ENCODE measurements at places on chromosomes 4 and X.

DNA sequence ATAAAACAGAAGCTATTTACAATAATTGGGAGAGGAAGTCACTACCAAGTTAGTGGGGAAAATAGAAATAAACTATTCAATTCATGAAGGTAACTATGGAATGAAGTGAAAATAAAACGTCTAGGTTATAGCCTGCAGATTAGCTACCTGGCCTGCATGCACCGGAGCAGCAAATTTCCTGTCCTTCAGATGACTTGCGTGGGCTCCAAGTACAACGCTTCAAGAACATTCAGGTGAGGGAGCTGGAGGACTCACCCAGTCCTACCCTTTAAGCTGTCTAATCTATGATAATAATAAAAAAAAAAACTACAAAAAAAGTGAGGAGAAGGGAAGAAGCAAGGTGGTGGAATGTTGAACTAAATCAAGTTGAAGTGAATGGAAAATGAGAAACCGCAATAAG is 13.2 kb downstream of the C4orf54 start:
- no peak for DNase-seq

DNA sequence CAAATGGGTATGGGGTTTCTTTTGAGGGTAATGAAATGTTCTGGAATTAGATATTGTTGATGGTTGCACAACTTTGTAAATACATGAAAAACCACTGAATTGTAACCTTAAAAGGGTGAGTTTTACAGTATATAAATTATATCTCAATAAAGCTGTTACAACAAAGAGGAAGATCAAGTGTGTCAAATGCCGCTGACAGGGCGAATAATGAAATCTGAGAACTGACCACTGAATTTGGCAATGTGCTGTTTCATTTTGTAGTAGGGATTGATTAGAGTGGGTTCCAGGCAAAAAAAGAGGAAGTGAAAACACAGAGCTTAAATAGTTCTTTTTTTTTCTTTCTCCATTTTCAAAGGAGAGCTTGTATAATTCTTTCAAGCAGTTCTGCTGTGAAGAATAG is 161.1 kb upstream of the NAP1L5 start:
- DNase-seq = no peak

DNA sequence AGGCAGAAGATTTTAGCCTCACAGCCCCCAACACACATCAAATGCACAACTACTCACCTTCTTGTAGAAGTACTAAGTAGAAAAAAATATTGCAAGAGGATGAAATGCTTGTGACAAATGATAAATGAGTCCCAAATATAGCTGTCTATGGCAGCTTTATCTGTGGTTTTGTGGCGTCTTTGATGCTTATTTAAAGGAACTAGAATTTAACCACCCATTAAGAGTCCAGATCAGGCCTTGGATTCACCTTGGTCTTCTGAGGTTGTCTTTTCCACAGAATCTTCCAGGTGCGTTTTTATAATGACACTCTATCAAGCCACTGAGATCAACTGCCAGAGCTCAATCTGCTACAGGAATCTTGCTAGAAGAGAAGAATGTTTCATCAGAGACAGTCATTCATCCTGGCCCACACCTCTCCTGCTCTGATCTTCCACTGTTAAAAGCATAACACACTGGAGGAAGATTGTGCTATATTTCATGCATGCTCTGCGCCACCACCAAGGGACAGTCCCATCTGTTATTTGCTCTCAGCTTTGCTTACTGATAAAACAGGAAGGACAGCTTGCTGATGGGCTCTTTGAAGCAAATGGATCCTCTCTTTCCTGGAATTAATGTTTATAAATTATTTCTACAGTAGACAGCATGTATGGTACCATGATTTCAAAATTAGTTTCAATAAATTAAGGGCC is 144.1 kb downstream of the SLC7A11 start:
- DNase-seq = no peak

DNA sequence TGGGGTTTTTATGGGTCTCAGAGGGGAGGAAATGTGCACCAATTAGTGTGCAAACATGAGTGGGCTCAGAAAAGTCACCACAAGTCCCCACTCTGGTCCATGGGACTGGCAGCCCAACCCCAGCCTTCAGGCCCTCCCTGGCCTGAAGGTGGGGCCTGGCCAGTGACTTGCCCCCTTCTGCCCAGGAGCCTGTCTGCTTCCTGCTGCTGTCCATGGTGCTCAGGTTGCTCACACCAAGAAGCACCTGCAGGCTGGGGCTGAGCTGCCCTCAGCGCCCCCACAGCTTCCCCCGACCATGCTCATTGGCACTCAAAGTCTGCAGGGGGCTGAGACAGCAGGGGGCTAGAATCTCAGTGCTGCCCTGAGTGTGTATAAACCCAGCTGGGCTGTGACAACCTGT is 30.6 kb upstream of the GC start:
- DNase-seq = no peak

- DNase-seq = no peak
Measured at GRCh38 chrX:149512225-149512885, 7.2 kb upstream of the IDS start.

DNA sequence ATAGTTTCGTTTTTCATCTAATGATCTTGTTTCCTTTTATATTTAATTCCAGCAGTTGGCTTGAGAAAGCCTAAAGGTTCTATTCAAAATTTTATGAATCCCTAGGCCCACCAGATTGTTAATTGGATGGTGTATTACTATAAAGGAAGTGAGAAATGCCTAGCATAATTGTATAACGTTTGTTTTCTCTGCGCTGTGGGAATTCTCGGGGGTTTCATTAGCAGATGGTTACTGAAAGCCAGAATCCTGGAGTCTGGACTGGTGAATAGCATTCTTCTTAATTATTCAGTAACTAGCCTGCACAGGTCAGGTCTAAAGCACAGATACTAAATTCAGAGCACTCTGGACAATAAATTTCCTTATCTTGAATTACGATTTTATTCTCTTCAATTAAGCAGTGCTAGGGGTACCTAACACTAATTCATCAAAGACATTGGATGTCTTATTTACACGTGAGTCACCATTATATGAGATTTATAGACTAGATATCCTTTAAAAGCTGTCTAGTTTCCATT is 459.4 kb downstream of the DTHD1 start:
- no peak for DNase-seq

DNA sequence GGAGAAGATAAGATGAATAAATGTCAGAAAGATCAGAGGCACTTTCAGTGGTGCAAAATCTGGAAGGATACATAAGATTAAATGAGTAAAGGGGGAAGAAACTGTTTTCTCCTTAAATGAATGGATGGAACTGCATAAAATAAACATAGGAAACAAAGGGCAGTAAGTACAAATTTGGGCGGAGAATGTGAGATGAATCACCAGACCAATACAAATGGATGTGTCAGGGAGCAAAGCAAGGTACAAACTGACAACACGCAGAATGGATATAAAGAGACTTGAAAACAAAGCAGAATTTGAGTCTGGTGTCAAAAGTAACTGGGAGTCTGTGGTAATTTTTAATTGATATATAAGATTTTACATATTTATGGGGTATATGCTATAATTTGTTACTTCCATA is 175.3 kb upstream of the PCDH18 start:
- no peak for DNase-seq

DNA sequence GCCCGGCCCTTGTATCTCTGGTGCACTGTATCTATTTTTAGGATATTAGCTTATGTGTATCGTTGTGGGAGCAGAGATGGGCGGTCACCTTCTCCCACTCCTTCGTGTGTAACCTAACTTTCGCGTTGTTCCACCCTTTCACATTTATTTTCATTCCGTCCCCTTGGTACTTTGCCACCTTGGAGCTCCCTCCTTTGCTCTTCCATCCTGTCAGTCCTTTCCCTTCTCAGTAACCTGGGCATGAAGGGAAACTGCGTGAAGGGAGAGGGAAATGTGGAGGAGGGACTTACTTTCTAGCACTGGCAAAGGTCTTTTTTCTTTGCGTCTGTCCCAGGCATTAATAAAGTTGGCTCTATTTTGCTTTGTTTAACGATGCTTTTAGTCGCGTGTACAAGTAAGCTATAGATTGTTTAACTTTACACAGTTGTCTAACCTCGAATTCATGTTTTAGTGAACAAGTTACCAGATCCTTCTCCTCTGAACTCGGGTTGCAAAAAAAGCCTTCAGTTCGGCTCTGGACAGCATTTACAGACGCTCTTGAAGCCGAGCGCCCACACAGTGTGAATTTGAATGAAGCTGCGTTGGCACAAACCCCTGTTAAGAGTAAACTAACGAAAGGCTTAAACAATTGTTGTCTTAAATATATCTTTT is 3.9 kb downstream of the PCDH10 start:
- no peak for DNase-seq

DNA sequence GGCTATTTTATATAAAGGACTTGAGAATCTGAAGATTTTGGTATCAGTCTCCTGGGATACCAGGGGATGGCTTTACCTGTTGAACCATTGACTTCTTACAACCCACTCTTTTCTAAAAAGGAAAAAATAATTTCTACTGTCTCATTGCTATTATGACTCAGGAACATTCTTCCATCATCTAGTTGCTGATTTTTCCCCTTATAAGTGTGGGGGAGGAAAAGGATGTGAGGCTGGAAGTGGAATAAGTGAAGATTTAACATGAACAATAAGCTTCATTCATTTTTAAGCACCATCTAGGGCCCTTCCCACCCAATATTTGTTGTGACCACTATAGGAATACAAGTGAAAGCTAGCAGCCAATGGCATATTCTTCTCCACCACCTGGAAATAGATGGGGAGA is 10.6 kb upstream of the MND1 start:
- DNase-seq = no peak

- no peak for DNase-seq
Measured at GRCh38 chrX:149371986-149372385, 133.1 kb downstream of the IDS start.

DNA sequence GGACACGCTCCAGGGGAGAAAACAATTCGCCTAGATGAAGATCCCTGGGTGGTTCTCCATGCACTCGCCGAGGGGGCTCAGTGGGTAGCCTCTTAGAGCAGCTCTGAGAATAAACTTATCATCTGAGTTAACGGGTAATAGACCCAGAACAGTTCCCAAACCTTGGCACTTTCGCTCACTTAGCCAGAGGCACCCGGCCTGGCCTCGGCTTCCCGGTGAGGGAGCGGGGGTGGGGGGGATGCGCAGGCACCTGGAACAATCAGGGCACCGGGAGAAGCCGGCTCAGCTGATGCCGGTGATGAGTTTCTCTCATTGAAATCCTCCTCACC is 405 bp upstream of the ZAR1 start:
- no peak for DNase-seq

DNA sequence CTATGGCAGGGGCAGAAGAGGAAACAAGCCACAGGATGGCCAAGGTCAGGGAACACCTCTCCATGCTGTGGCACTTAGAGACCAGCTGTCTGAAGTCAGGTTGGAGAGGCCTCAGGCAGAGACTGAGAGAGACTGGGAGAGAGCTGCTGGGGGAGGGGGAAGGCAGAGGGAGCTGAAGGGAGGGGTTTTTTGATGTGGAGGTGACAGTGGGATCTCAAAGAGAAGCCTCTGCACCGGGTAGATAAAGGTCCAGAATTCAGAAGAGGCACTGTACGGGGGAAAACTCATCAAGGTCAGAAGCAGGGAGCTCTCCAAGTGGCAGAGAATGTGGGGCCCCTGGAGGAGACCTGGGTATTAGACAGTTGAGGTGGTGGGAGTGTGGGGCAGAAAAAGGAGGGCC is 41.6 kb upstream of the HMGB3 start:
- no peak for DNase-seq

DNA sequence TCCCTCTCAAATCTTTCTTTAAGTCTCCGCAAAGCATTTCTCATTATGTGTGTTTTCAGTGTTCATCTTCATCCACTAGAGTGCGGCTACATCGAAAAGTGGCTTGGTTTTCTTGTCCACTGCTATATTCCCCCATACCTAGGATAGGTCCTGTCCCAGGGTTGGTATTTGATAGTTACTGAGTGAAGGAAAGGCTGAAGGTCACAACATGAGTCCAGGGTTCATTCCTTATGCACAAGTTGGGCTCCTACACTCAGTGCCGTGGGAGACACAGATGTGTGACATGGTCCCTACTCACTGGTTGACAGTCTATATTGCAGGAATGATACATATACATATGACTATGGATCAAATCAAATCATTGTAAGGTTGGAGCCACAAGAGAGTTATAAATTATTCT is 55.4 kb upstream of the RELL1 start:
- no peak for DNase-seq

GRCh38 chr4:157591245-157591644 is 370.7 kb downstream of the GRIA2 start:
- DNase-seq = no peak

All from activated CD8-positive, alpha-beta memory T cell treated with anti-CD3 and anti-CD28 coated beads for 1 hour (primary cell).